ENCODE measurements at places on chromosomes 11 and 22. TPM values are rescaled to one million over a fixed set of nuclear protein-coding genes. Genes with fewer than 3 reads are reported as not detected.

DNA sequence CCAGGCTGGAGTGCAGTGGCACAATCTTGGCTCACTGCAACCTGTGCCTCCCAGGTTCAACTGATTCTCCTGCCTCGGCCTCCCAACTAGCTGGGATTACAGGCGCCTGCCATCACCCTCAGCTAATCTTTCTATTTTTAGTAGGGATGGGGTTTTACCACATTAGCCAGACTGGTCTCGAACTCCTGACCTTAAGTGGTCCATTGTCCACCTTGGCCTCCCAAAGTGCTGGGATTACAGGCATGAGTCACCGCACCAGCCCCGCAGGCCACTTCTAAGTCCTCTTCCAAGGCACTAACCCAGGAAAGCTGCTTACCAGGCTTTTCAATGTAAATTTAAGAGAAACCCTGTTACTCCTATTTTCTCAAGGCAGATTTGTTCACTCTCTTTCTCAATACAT lies 50.4 kb downstream of the DENND5A start:
- DNase-seq: no peak

DNA sequence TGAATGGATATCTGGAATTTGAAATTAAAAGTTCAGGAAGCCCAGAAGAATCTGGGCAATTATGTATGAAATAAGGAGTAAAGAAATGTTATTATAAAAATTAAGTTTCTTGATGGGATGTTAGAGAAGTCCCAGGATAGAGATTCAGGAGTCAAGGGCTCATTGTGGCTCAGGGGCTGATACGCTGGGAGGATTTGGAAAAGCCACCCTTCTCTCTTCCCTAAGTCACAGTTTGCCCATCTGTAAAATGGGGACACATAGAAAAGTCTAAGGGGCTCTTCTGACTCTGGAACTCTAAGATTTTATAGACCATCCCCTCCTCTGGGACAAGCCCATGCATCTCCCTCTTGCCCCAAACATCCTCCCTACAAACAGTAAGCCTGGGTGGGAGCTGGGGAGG lies 118.1 kb downstream of the TIMP3 start:
- no peak for DNase-seq

GRCh38 chr22:35258191-35258988 lies 1.1 kb downstream of the HMGXB4 start:
- no peak for DNase-seq

DNA sequence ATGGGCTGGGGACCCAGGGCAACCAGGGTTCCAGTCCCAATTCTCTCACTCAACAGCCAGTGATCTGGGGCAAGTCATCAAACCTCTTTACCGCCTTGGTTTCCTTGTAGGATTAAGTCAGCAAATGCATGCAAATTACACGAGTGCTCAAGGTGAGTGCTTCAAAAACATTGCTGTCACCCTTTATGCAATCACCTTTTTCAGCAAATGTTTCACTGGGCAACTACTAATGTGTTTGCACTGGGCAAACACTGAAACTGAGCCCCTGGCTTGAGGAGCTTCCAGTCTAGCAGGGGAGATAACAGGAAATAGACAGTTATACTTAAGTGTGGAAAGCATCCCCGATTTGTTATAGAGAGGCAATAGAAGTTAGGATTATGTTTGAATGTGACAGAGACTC lies 37.7 kb upstream of the DMC1 start:
- DNase-seq: no peak

GRCh38 chr11:14500181-14500651 lies 605 bp upstream of the COPB1 start:
- no peak for DNase-seq

DNA sequence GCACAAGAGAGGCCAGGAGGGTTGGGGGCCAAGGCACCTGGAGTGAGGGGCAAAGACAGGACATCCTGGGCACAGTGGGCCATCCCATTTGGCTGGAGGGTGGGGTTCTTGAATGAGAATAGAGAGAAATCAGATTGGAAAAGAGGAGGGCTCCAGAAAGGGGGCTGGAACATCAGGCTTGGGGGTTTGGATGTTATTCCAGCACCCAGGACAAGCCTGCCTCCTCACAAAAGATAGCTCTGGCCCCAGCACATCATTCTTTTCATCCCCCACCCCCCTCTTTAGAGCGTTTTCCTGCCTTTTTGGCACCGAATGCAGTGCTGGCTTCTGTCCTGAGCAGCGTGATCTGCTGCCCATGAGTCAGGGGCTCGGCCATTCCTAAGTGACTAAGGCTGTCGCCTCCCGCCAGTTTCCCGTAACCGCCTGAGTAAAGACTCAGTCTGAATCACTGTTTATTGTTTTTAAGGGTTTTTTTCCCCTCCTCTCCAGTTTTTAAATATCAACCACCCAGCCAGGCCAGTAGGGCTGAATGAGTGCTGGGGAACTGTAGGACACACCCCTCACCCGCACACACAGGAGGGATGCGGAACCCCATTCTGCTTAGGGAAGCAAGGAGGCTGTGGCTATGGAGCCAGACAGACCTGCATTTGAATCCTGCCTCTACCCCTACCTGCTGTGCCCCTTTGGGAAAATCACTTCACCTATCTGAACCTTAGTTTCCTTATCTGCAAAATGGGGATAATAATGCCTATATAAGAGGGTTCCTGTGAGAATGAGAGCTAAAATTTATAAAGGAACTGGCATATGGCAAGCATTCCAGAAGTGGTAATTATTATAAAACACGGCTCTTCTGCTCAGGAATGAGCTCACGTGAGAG lies 32.4 kb upstream of the NAV2 start:
- DNase-seq: no peak

GRCh38 chr11:5665051-5665570 lies 19.8 kb downstream of the TRIM5 start:
- no peak for DNase-seq

- no peak for DNase-seq
These were observed 1.2 kb downstream of the C11orf68 start for GRCh38 chr11:65917434-65918210.

GRCh38 chr22:28207281-28208030 lies 288.4 kb upstream of the PITPNB start:
- no peak for DNase-seq

GRCh38 chr11:130020323-130020722 lies 17.7 kb upstream of the PRDM10 start:
- DNase-seq: no peak

DNA sequence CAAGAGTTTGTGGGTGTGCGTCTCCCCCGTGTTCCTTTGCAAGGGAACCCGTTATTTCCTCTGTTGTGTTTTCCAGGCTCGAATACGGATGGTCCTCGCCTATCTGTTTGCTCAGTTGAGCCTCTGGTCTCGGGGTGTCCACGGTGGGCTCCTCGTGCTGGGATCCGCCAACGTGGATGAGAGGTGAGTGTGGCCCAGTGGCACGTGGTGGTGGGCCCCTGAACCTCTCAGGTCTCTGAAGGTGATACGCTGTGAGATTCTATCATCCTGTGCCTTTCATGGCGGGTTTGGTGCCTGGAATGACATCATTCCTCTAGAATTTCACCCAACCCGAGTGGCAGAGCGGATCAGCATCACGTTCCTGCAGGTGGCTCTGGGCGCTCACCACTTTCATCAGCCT lies 32.5 kb downstream of the NADSYN1 start:
- DNase-seq: no peak

GRCh38 chr22:20779818-20780158 lies 5.9 kb downstream of the SERPIND1 start:
- no peak for DNase-seq

DNA sequence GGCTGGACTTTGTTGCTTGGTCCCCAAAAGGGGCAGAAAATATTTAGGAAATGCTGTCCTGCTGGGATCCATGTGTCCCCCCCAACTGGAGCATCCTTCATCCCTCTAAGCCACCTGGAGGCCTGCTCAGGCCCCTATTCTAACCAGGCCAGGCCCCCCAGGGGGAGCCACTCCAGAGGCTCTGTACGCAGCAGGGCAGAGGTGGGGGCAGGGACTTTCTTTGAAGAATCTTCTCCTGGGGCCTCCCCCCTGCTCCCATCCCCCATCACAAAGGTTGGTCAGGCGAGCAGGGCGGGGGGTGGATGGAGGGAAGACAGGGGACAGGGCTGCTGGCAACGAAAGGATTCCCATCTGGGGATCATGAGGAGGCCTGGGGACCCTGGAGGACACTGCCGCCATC lies 170.8 kb downstream of the MN1 start:
- no peak for DNase-seq

DNA sequence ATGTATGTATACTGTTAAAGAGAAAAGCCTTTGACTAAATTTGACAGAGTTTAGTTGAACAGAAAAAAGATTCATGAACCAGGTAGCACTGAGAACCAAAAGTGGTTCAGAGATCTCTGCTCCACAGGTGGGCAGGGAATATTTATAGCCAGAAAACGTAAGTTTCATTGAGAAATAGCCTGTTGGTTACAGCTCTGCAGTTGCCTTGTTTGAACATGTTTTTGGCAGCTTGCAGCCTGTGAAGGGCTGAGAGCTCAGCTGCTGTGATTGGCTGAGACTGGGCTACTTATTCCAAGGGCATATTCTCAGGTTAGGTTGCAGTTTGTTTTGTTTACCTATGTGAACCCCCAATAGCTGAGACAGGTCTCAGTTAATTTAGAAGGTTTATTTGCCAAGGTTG lies 13.5 kb upstream of the ZNF74 start:
- no peak for DNase-seq

- peak; percentile 62 for DNase-seq
These were observed 49.5 kb upstream of the HSPA8 start for GRCh38 chr11:123111465-123111864.

DNA sequence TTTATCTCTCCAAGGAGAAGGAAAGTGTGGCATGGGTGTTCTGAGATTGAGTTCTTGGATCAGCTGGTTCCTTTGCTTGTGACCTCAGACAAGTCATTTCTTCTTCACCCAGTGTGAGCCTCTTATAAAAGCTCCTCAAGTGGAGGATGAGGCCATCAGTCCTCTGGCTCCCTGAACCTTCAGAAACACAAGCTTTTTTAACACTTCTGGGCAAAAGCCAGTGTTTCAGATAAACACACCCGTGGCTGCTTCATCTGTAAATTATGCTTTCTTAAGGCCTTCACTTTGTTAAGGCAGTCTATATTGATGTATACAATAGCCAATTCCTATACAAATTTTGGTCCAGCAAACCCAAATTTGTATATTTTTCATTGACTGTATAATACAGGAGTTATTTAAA lies 179.9 kb downstream of the DBX1 start:
- no peak for DNase-seq

- no peak for DNase-seq
These were observed 122.6 kb upstream of the SORL1-AS1 start for GRCh38 chr11:121575250-121575962.

DNA sequence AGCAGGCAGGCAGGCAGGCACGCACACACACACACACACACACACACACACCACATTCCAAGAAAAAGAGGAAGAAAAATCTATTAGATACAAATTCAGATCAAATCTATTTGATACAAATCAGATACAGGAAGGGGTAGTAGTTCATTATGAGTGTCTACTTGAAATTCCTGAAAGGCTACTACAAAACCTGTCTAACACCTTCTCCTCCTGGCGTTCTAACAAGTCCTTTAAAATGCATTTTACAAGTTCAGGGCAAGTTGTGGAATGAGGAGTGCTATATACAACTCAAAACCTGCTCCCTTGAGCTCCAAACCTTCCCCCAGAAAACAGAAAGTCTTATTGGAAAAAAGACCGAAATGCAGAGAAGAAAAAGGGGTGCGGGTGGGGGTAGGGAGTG lies 476 bp downstream of the ARHGAP32 start:
- no peak for DNase-seq

GRCh38 chr11:47992959-47993820 lies 12.8 kb downstream of the PTPRJ start:
- DNase-seq: no peak

DNA sequence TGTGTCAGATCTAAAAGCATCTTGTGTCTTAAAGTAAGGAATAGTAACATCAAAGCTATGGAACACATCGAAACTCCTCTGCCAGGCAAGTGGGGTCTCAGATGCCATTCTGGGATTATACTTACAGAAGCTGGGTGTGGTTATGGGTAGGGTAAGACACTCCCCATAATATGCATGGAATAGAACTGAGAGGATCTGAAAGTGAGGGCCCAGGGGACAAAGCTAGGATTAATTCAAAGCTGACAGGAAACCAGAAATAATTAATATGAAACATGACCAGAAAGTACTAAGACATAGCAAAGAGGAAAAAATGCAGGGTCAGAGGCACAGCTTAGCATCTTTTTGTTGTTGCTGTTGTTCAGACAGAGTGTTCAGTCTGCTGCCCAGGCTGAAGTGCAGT lies 40.2 kb upstream of the EED start:
- no peak for DNase-seq

- no peak for DNase-seq
These were observed 71.6 kb downstream of the PRMT3 start for GRCh38 chr11:20458905-20459632.

GRCh38 chr11:235609-235996 lies 539 bp downstream of the SIRT3 start:
- no peak for DNase-seq

DNA sequence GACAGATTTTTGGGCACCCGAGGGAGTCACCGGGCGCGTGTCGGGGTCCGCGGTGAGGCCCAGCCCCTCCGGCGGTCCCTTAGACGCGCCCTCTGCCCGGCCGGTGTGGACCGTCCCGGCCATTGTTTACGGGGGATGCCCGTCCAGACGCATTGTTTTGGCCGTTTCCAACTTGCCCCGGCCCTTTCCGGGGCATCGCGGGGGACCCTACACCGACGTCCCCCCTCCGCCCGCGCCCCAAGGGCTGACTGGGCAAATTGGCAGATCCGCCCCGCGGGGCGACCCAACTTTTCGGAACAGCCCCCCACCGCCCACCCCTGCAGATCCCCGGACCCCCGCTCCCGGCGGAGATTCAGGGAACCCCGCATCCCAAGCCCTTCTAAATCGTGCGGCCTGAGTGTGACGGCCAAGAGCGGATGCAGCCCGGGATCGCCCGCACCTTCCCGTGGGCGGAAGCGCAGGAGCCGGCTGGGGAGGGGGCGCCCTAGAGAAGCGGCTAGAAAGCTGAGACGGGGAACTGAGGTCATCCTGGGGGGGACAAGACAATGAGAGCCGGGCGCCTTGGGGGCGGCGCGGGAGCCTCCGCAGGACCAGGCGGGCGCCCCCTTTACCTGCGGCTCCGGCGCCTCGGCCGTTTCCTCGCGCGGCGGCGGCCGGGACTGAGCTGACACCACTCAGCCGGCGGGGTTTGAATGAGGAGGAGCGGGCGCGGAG lies 17.1 kb upstream of the CCT8L2 start:
- DNase-seq: no peak

Gene PRR33
- not detected for total RNA-seq

Gene TSPAN18
- 13.9 TPM for total RNA-seq

Gene F2
- not detected for total RNA-seq

Gene CRYBB2
- total RNA-seq: not detected

Gene ARHGAP8
- 1.2 TPM for total RNA-seq

Gene EFCAB6
- 9.4 TPM for total RNA-seq

Gene DDX17
- total RNA-seq: 662 TPM

All from frontal cortex (tissue), 4 donors.